LHCN-M2 (cell line): ENCODE measurements at places on chromosomes 6 and 20. TPM values are rescaled to one million over a fixed set of nuclear protein-coding genes. Genes with fewer than 3 reads are reported as not detected.
A peak's percentile ranks its signal among the peaks of the same experiment; 100 is the strongest.

DNA sequence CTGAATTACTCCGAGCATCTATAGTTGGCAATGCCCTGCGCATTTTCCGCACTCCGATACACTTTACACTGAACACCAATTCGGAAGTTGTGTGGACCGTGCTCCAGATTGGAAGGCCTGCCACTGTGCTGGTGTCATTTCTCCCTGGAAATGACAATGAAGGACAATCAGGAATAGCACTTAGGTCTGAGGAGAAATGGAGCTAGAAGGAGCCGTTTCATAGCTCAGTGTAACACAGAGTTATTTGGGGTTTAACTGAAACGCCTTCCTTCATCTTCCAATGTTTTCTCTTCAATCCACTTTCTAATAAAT lies 501 bp upstream of the PLA2G7 start:
- DNase-seq = no peak

DNA sequence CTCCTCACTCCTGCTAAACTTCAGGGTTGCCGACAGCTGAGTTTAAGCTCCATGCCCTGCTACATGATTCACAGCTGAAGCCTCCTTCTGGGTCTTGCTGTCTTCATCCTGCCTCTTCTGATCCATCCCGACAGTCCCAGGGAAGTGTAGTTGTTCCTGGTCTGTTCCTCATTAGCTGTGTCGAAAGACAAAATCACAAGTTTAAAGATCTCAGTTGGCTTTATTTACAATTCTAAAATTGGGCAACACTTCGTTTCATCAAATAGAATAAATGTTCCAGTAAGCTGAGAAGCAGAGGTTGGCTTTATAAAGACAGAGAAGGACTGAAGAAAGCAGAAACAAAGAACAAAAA lies 4.1 kb upstream of the SLC2A10 start:
- DNase-seq = no peak

The RNF182 gene
- total RNA-seq = 2.1 and 3.2 TPM in 2 replicates

DNA sequence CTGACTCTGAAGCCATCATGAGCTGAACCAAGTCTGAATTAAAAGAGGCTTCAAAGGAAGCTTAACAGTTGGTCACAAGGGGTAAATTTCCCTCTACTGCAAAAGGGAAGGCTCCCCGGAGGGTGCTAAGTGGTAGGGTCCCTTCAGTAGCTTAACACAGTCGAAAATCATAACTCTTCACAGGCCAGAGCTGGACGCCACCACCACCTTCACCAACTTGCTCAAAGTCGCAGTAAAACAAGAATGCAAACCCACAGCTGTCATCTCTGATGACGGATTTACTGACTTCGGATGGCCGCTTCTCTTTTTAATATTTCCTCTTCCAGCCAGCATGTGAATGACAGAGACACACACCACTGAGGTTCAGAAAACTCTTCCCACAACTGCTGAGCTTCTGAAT lies 144.7 kb upstream of the FBXL4 start:
- no peak for DNase-seq

DNA sequence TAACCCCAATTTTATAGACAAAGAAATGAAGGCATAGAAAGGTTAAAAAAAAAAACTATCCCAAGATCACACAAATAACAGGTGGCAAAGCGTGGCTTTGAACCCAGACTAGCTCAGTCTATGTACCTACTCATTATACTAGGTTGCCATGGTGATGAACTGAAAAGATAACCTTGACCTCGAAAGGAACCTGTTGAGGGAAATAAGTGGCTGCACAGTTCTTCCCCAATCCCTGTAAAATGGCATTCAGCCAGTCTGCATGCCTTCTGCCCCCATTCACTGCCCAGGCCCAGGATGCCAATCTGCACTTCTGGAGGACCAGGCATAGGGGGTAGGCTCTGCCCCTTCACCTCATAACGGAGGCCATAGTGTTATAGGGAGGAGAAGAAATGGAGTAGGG lies 295.2 kb downstream of the PTPRT start:
- no peak for DNase-seq

GRCh38 chr6:32664827-32665362 lies 1.6 kb downstream of the HLA-DQB1 start:
- DNase-seq = no peak

- DNase-seq = no peak
Measured at GRCh38 chr6:34810936-34811632, 19.2 kb downstream of the BLTP3A start.

GRCh38 chr6:121522771-121523386 lies 87.4 kb downstream of the GJA1 start:
- DNase-seq = peak; percentile 71

DNA sequence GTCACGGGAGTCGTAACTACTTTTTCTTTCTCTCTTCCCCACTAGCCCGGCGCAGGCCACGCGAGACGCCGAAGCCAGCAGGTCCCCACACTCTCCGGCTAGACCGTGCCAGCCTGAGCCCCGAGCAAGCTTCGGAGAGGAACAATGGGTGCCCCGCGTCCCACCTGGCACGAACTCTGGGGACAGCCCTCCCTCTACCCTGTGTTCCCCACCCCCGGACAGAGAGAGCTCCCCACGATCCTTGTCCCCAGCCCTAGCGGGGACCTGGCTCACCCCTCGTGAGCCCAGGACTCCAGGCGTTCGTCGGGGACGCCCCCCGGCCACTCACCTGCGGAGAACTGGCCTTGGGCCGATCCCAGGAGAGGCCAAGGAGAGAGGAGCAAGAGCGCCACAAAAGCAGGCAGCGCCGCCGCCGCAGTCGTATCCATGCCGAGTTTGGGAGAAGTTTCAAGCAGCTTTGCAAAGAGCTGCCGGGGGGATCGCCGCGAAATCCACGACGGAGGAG lies 416 bp downstream of the PTPRK start:
- DNase-seq = no peak

GRCh38 chr6:26064619-26065257 lies 22.5 kb upstream of the HFE start:
- DNase-seq = peak; percentile 48

The SLC22A2 gene
- total RNA-seq = not detected in 2 replicates

GRCh38 chr6:89678531-89678930 lies 40.0 kb upstream of the LYRM2 start:
- DNase-seq = no peak

DNA sequence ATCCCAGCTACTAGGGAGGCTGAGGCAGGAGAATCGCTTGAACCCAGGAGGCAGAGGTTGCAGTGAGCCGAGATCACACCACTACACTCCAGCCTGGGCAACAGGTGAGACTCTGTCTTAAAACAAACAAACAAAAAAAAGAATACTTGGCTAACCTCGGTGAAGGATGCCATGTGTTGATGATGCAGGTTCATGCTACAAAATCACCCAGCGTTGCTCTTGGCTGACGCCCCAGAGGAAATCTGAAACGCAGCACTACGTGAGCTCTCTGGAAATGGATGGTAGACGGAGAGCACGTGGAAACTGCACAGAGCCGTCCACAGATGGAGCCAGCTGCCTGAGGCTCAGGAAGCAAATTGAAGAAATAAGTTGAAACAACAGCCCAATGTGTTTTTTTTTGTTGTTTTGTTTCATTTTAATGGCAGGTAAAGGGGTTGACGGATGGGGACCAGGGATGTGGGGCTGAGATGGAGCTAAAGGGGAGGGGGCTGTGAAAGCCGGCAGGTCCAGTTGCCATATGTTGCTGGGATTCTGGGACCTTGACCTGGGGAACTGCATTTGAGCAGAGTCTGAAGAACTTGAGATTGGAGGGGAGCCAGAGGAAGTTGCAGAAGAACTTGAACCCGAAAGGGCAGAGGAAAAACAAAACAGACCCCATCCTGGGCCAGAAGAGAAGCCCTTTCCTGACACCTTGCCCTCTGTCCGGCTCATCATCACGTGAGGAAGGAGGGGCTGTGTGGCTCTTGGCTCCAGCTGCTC lies 12.8 kb upstream of the MANBAL start:
- DNase-seq = peak; percentile 79

DNA sequence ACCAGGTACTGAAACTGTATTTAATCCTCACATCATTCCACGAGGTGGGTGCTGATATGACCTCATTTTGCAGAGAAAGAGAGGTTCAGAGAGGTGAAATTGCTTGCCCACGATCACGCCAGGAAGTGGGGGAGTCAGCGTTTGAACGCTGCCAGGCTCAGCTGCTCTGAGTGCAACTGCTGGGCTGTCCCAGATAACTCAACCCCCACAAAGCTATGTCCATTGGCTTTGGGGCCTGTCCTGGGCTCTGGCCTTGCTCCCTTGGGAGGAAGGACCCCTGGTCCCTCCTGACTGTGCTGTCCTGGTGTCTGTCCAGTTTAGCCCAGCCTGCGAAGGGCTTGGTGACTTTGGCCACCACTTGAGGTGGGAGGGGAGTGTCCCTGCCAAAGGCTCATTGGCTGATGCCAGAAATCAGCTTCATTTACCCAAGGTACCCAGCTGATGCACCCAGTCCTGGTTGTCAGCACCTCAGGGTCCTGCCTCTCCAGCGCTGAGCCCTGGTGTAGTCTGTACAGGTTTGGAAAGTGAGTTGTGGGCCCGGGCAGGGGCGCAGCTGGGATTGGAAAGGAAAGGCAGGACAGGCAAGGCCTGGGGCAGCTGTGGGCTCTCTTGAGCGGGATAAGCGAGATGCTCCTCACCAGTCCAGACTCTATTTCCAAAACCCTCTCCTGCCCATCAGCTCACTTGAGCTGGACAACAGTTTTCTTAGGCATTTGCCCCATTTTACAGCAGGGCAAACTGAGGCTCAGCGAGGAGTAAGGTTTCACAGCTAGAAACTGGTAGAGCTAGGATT lies 38.5 kb downstream of the SUN5 start:
- no peak for DNase-seq

DNA sequence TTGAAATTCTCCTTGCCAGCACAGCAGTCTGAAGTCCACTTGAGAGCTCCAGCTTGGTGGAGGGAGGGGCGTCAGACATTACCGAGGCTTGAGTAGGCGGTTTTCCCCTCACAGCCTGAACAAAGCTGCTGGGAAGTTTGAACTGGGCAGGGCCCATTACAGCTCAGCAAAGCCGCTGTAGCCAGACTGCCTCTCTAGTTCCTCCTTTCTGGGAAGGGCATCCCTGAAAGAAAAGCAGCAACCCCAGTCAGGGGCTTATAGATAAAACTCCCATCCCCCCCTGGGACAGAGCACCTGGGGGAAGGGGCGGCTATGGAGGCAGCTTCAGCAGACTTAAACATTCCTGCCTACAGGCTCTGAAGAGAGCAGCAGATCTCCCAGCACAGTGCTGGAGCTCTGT lies 325.3 kb downstream of the GJA1 start:
- no peak for DNase-seq

The TP53TG5 gene
- total RNA-seq = not detected in 2 replicates

GRCh38 chr6:54810147-54810546 lies 36.4 kb upstream of the FAM83B start:
- no peak for DNase-seq

DNA sequence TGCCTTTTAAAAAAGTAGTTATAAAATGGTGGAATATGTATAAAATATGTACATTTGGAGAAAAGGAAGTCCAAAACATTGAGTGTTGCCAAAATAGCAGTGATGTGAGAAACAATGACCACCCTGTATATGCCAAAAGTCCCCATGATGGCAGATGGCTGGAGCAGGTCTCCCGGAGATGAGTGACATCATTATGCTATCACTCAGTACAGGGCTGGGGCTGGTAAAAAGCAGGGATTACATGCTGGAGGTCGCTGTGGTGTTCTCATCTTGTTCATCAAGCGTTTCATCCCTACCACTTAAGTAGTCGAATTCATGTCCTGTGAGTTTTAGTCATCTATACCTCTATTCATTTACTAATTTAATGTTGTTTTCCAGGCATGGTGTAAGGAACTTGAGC lies 315.3 kb upstream of the SLC35B3 start:
- no peak for DNase-seq
